Fibroblast of skin of left biceps (primary cell): ENCODE measurements at places on chromosomes 5 and 9.
A peak's percentile ranks its signal among the peaks of the same experiment; 100 is the strongest.

DNA sequence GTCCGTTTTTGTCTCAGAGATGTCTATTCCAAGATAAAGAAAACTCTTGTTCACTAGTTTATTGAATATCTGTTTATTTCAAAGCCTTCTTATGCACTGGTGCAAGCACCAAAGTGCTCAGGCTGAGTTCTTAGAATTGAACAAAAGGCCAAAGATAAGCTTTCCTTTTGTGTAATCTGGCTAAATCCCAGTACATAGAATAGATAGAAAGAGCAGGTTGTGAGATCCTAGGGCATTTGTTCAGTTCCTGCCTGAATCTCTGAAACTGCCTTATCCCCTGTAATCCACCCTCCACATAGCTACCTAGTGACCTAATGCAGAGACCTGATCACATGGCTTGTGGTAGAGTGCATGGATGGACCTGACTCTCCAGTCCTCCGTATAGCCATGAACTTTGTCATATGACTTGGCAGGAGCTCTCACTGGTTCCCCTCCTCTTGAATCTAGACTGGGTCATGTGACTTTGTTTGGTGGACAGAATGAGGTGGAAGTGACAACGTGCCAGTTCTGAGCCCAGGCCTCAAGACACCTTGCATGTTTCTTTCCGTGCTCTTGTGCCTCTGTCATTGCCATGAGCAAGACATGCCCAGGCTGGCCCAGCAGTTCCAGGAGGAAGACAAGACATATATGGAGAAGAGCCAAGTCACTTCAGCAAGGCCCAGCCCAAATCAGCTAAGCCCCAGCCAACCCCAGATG lies 139.3 kb upstream of the SHB start:
- DNase-seq: no peak

DNA sequence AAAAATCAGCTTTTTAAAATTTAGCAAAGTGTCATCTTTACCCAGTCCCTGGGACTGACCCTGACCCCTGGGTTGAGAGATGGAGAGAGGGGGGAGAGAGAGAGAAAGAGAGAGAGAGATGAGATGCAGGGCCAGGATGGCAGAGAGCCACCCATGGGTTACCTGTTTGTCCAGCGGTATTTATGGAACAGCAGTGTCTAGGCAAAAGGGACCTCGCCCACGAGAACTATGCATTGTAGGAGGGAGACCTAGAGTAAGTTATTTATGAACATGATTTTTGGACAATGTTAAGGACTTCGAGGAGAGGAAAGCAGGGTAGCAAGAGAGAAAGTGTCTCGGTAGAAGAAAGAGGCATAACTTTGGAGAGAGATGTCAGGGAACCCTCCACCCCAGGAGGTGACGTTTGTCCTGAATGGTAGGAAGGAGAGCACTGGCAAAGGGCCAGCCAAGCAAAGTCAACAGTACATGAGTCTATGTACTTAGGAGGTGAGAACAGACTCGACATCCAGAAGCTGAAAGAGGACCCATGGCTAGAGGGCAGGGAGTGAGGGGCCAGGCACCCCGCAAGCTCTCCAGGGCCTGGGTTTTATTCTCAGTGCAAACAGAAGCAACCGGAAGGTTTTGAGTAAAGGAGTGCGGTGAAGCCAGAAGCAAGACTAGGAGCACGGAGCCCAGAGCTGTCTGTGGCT lies 30.5 kb upstream of the MSX2 start:
- no peak for DNase-seq

DNA sequence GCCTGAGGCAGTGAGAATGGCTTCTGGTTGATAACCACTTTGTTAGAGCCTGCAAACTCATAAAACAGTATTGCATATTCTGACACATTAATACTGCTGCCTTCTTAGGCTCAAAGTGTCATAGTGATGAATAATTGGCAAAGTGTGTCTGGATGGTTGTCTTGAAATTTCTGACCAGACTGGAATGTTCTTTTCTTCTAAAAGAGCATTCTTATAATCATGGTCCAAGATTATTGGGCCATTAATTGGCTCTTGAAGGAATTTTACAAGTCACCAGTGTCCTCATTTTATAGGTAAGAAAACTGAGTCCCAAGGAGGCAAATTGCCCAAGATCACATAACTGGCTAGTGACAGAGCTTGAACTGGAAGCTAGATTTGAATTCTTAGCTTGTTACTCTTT lies 111.7 kb downstream of the PCSK1 start:
- DNase-seq: no peak

DNA sequence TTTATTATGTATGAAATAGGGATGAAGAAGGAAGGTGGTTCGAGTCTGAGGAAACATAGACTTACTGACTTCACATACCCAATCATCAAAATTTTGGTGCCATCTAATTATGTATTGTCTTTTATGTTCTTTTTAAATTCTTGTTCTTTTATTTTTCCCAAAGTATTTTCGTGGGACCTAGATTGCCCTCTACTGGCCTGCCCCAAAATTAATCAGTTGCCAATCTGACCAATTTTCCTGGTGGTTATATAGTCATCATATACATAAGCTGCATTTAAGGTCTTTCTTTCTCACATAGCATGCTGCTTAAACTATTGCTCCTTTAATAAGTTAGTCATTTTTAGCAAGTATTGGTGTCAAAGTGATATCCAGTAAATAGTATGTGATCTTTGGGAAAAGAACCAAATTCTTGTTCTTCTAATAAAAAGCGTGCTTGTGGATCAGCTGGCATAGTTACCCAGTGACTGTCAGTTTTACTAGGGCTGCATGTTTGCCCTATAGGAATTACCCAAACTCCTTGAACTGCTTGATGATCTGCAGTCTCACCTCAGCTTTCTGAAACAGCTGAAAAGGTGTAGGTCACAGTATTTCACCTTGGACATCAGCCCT lies 223.5 kb downstream of the SH3GL2 start:
- no peak for DNase-seq

GRCh38 chr9:121696930-121697329 lies 45.5 kb downstream of the DAB2IP start:
- DNase-seq: no peak

DNA sequence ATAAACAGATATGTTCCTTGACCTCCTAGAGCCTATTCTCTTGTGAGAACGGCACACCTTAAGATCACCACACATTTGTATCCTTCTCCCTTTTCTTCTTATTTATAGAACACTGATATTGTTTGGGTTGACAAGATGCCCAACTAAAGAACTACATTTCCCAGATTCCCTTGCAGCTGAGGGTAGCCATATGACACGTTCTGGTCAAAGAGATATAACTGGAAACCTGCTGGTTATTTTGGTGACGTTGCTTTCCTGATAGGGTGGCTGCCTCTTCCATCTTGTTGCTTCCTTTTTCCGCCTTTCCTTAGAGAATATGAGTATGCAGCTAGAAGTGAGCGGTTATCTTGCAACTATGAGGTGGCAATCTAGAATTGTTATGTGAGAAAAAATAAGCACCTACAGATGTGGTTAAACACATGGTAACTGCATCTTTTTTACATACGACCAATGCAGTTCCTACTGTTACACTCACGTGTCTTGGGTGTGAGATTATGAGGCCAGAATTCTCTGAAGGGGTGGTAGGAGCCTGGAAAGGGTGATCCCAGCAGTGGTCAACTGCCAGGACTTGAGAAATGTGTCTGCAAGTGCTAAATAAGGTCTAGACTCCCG lies 72.9 kb downstream of the SEC61B start:
- no peak for DNase-seq

DNA sequence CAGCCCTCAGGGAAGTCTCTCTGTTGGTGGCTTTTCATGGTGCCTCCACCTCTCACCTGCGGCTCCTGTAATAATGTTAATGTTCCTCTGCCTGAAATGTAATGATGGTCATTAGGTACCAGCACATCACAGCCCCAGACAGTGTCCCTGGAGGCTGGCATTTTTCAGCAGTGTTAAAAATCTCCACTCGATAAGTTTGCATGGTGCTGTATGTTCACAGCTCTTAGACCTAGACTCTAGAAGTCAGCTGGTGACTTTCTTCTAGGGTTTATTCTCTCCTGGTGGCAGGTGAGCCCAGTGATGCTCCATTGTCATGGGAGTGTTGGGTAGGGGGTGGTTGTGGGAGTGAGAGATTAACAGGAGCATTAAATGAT lies 53.1 kb downstream of the GPR107 start:
- no peak for DNase-seq

DNA sequence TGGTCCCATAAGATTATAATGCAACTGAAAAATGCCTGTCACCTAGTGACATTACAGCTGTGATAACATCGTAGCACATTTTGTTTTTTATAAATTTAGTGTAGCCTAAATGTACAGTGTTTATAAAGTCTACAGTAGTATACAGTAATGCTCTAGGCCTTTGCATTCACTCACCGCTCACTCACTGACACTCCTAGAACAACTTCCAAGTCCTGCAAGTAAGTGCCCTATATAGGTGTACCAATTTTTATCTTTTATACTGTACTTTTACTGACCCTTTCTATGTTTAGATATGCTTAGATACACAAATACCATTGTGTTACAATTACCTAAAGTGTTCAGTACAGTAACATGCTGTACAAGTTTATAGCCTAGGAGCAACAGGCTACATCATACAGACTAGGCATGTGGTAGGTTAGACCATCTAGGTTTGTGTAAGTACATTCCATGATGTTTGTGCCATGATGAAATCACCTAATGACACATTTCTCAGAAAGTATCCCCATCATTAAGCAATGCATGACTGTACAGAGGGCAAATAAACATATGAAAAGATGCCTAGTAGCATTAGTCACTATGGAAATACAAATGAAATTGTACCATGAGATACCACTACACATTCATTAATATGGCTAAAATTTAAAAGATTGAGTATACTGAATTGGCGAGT lies 127.6 kb downstream of the TRPM6 start:
- peak; percentile 51 for DNase-seq

GRCh38 chr9:91771027-91771426 lies 179.0 kb downstream of the ROR2 start:
- DNase-seq: peak; percentile 93

GRCh38 chr5:102119252-102119651 lies 176.8 kb downstream of the SLCO4C1 start:
- DNase-seq: no peak

DNA sequence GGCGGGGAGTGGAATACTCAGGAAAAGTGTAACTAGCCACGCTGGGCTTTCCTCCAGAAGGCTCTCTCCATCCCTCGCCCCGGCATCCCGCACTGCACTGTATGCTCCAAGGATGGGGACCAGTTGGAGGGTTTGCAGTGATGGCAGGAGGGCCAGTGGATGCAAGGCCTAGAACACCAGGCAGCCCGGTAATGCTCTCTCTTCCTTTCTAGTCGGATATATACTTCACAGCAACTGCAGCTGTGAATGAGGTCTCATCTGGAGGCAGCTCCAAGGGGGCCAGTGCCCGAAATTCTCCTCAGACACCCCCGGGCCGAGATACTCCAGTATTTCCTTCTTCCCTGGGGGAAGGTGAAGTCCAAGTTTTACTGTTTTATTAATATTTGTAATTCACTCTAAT lies 10.0 kb upstream of the SLC2A8 start:
- DNase-seq: no peak

DNA sequence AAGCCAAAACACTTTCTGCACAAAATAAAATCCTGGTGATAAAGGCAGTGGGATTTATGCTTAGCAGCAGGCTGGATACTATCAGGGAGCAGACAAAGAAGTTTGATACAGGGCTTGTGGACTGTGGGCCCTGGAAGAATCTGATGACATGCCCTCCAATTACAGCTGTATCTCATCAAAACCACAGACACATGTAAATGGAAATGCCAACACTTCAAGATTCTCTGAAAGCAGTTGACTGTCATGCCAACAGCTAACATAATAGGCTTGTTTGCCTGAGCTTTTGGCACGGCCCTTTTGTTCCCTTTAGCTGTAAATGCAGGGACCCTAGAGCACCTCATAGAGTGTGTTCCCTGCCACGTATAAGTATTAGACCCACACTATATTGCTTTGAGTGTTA lies 114.4 kb downstream of the STK32A start:
- no peak for DNase-seq

GRCh38 chr9:71908825-71909224 lies 2.2 kb downstream of the ABHD17B start:
- no peak for DNase-seq

- DNase-seq: no peak
Measured at GRCh38 chr5:127308945-127309344, 18.3 kb downstream of the MEGF10 start.

DNA sequence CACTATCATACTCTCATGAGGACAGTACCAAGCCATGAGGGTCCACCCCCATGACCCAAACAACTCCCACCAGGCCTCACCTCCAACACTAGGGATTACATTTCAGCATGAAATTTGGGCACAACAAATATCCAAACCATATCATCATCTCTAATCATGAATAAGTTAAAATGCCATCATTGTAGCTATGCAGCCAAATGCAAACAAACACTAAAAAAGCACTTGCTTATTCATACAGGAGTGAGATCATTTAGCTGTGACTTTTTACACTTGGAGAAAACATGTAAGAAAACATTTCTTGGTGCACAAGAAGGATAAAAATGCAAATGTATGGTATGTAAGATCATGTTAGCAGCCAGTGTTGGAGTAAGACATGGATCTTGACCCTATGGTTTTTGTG lies 24.2 kb downstream of the BAAT start:
- no peak for DNase-seq

DNA sequence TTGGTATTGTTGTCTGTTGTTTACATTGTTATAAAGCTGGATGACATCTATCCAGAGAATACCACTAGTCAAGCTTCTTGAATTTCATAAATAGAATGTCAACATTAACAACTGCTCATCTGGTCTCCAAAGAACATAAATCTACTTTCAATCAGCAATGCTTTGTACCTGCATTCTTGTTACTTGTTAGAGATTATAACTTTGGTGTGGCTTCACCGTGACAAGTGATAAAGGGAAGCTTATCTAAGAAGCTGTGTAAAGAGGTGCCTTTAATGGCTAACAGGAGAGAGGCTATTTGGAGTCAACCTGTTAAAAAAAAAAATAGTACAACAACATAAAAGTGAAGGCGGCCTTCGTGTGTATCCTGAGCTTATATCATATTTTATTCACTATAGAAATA lies 41.8 kb downstream of the MUSK start:
- DNase-seq: no peak

GRCh38 chr5:157282150-157282549 lies 16.2 kb downstream of the CYFIP2 start:
- DNase-seq: no peak

- no peak for DNase-seq
Measured at GRCh38 chr9:110517483-110517882, 62.1 kb downstream of the SVEP1 start.

- no peak for DNase-seq
Measured at GRCh38 chr9:93940951-93941350, 14.2 kb downstream of the BARX1 start.

DNA sequence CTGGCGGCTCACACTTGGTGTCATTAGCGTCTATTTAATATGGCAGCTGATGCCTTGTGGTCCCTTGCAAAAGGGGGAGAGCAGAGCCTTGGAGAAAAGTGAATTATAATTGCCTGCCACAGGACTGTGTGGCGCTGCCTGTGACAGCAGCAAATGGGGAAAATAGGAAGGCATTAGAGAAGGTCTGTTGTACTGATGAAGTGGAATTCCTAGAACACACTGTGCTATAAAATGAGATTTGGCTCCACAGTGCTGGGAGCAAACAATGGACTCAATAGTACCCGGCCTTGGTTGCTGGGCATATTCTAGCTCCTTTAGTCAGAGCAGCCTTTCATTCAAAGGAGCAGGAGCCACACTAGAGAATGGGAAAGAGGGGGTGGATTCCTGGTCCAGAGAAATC lies 21.3 kb downstream of the SEMA6A start:
- DNase-seq: no peak

GRCh38 chr5:180160789-180161188 lies 48.2 kb downstream of the RASGEF1C start:
- DNase-seq: no peak

- no peak for DNase-seq
Measured at GRCh38 chr9:70979966-70980365, 141.5 kb downstream of the TRPM3 start.

- no peak for DNase-seq
Measured at GRCh38 chr5:493119-493701, 31.0 kb downstream of the SLC9A3 start.
